ENCODE measurements at places on chromosomes 1 and 21.

DNA sequence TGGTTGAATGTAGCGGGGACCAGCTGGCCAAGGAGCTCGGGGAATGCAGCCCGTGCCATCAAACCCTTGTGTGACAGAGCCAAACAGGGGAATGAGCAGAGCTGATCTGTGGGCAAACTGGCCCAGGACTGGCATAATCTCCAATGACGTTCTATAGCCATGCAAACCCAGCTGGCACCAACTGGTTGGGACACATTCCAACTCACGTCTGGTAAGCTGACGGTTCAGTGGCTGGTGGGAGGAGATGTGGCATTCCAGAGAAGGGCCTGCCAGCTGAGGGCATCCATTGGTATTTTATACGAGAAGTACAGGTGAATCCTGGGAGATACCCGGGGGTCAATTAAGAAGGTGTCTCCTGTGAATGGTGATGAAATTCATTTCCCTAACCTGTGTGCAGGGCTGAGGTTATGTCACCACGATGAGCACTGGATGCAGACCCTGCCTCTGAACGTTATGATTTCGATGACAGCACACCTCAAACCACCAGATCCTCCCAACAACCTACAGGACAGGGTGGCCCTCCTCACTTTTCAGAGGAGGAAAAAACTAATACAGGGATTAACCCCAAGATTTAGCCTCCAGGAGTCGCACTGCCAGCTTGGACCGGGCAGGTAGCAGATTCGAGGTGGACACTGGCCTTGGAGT, 39.0 kb upstream of the RUNX3 start:
- no peak for DNase-seq

DNA sequence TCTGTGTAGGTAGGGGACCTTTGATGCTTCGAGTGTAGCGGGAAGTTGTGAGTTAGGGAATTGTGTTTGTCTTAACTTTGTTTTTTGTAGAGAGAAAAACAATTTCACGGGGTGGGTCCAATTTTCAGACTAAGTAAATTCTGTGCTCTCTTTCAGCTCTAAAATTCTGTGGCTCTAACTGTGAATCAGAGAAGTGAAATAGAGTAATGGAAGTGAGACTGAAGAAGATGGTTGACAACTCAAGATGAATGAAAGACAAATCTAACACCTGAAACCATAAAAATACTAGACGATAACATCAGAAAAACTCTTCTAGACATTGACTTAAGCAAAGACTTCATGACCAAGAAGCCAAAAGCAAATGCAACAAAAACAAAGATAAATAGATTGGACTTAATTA, 4.4 kb upstream of the FMO1 start:
- DNase-seq, result no peak

DNA sequence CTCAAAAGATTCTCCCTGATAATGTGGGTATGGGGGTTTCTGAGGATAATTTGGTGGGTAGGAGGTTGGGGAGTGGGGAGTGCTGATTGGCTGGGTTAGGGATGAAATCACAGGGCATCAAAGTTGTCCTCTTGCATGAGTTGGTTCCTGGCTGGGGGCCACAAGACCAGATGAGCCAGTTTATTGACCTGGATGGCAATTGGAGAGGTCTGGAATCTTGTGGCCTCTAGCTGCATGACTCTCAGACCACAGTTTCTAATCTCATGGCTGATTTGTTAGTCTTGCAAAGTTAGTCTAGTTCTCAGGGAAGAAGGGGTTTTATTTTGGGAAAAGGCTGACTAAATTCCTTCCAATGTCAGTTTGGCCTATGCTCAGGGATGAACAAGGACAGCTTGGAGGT, 3.3 kb upstream of the GBP1 start:
- DNase-seq, result no peak

GRCh38 chr1:233916706-233917105, 12.2 kb downstream of the SLC35F3 start:
- DNase-seq, result no peak

Measured in vagina (tissue), 2 donors.